ENCODE measurements at places on chromosomes 12 and 14. TPM values are rescaled to one million over a fixed set of nuclear protein-coding genes. Genes with fewer than 3 reads are reported as not detected.
A peak's percentile ranks its signal among the peaks of the same experiment; 100 is the strongest.

The CIROP gene
- total RNA-seq: not detected

The AKAP5 gene
- total RNA-seq: 0.90 TPM

DNA sequence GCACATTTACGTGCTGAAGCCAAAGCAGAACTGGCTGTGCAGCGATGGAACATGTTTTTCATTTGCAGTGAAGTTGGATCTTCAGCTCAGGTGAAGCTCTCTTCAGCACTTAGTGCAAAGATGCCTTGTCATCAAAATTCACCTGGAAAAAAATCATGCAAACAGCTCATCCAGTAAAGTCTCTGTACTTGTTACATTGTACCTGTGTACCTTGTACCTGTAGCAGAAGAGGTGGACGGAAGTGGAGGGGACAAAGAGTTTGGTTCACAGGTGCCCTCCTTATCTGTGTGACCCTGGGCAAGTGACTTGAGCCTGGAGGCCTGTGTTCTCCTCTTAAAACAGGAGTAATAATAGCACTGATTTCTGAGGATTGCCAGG, 54.0 kb downstream of the ADGRD1 start:
- H3K4me3 ChIP-seq: no peak overlapping the region
- no peaks in the 10 kb centered on the region for H3K36me3 ChIP-seq
- no peaks in the 10 kb centered on the region for H3K4me1 ChIP-seq
- DNase-seq: no peak

DNA sequence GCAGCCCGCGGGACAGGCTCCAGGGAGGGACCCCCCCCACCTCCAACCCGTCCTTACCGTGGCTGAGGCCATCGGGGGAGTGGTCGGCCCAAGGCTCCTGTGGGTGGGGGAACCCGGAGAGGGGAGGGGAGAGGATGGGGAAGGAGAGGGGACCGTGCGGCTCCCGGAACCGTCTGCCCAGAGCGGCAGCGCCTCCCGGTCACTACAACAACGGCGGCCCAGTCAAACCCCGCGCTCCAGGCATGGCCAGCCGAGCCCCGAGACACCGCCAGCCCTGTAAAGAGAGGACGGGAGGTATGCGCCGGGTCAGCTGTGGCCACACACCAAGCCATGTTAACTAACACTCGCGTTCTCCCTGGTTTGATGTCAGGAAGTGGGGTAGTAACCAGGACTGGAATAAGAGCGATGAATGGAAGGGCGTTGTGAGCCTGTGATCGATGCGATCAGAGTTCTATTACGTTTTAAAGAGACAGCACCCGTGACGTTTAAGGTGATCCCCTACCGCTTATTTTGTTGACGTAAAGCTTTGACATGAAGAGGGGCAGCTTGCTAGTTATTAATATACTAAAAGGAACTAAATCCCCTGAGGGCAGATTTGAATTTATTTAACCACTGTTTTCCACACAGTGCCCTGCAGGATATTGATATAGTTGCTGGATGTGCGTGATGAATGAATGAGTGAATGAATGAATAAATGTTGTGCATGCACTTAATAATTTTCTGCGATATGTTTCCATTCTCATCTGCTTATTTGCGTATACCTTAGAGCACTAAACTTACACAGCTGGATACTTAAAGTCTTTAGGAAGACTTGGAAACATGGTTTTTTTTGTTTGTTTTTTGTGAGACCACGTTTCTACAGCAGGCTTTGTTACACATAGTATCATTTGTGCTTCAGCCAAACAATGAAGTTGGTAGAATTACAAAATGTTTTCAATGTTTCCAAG, at the start of gene POC1B:
TSS of gene POC1B (minus strand) at position 224 of the 947 bp plus-strand sequence. CDS start at position 72, 152 bp downstream.
- H3K4me1 ChIP-seq: peaks cover 50% of the 10 kb centered on the region
- H3K36me3 ChIP-seq: peaks cover 32% of the 10 kb centered on the region
- no peaks in the 10 kb centered on the region for H3K27me3 ChIP-seq
- H3K27ac ChIP-seq: peak within 1 kb of the TSS; percentile 99
- H3K4me3 ChIP-seq: peak within 1 kb of the TSS; percentile 98
- DNase-seq: peak; percentile 92

The A2M gene
- not detected for total RNA-seq

The ESR2 gene
- not detected for total RNA-seq

The KCNK10 gene
- not detected for total RNA-seq

- H3K4me1 ChIP-seq: peaks cover 6% of the 10 kb centered on the region
- no peak for DNase-seq
- H3K36me3 ChIP-seq: no peaks in the 10 kb centered on the region
- H3K27ac ChIP-seq: no peak overlapping the region
Measured at GRCh38 chr12:94670898-94671297, 20.5 kb upstream of the TMCC3 start.

- no peak overlapping the region for H3K4me3 ChIP-seq
- peaks cover 3% of the 10 kb centered on the region for H3K27me3 ChIP-seq
- no peaks in the 10 kb centered on the region for H3K36me3 ChIP-seq
- H3K27ac ChIP-seq: no peak overlapping the region
- peaks cover 5% of the 10 kb centered on the region for H3K4me1 ChIP-seq
Measured at GRCh38 chr12:93825931-93826555, 148.9 kb downstream of the CRADD start.

The PAPOLA gene
- total RNA-seq: 204 TPM

DNA sequence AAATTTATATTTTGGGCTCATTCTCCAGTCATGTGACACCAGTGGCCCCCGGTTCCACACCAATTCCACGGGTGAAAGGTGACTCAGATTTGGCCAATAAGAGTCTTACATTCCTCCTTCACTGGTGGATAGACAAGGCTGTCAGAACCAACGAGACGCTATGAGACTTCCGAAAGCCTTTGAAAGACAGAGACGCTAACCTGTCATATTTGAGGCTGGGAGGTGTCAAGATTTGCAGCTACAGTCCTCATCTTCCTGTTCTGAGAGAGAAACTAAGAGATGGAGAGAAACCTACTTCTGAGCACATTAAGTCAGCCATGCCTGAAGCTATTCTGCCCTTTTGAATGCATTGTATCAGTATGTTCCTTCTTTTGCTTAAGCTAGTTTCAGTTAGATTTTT, 171.2 kb downstream of the FLRT2 start:
- DNase-seq: no peak
- H3K27me3 ChIP-seq: no peaks in the 10 kb centered on the region
- no peak overlapping the region for H3K27ac ChIP-seq
- no peaks in the 10 kb centered on the region for H3K4me1 ChIP-seq
- no peaks in the 10 kb centered on the region for H3K36me3 ChIP-seq
- H3K4me3 ChIP-seq: no peak overlapping the region

- H3K36me3 ChIP-seq: no peaks in the 10 kb centered on the region
- H3K4me3 ChIP-seq: no peak overlapping the region
- no peak for DNase-seq
Measured at GRCh38 chr12:3277306-3277943, 200.2 kb downstream of the TSPAN9 start.

GRCh38 chr12:42691991-42692557, 102.5 kb upstream of the PRICKLE1 start:
- H3K4me1 ChIP-seq: no peaks in the 10 kb centered on the region
- no peaks in the 10 kb centered on the region for H3K36me3 ChIP-seq
- no peaks in the 10 kb centered on the region for H3K27me3 ChIP-seq
- no peak overlapping the region for H3K27ac ChIP-seq
- no peak for DNase-seq
- H3K4me3 ChIP-seq: no peak overlapping the region

DNA sequence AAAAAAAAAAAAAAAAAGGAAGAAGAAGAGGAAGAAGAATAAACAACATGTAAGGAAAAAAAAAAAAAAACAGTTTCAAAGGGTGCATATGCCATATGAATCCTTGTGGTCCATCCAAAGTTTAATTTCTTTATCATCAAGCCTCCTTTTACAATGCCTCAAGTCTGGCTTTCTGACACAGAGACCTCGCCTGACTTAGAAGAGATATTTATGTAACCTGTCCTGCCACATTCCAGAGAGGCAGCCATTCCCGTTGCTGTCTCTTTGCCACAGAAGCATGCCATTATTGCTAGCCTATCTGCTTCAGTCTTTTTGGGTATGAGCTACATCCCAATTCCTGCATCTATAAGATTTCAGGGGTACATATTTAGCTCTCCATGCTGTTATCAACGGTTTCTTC, 596.7 kb upstream of the ATP2B1 start:
- no peak for DNase-seq
- H3K4me1 ChIP-seq: no peaks in the 10 kb centered on the region

The FGD4 gene
- 0.07 TPM for total RNA-seq

DNA sequence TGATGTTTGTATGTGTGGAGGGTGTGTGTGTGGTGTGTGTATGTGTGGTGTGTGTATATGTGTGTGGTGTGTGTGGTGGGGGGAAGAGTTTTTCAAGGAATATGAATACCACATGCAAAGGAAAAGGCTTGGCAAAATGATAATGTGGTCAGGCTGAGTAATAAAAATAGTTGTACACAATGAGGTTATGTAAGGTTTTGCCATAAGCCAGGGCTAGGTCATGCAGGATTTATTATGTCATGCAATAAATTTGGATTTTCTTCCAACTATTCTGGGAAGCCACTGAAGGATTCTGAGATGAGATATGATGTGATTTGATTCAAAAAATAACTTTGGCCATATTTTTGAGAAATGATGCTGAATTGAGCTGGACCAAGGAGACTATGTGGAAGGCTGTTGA, 1191.6 kb upstream of the SEL1L start:
- H3K4me3 ChIP-seq: no peak overlapping the region
- no peaks in the 10 kb centered on the region for H3K36me3 ChIP-seq
- H3K4me1 ChIP-seq: no peaks in the 10 kb centered on the region
- no peaks in the 10 kb centered on the region for H3K27me3 ChIP-seq
- H3K27ac ChIP-seq: no peak overlapping the region
- no peak for DNase-seq

DNA sequence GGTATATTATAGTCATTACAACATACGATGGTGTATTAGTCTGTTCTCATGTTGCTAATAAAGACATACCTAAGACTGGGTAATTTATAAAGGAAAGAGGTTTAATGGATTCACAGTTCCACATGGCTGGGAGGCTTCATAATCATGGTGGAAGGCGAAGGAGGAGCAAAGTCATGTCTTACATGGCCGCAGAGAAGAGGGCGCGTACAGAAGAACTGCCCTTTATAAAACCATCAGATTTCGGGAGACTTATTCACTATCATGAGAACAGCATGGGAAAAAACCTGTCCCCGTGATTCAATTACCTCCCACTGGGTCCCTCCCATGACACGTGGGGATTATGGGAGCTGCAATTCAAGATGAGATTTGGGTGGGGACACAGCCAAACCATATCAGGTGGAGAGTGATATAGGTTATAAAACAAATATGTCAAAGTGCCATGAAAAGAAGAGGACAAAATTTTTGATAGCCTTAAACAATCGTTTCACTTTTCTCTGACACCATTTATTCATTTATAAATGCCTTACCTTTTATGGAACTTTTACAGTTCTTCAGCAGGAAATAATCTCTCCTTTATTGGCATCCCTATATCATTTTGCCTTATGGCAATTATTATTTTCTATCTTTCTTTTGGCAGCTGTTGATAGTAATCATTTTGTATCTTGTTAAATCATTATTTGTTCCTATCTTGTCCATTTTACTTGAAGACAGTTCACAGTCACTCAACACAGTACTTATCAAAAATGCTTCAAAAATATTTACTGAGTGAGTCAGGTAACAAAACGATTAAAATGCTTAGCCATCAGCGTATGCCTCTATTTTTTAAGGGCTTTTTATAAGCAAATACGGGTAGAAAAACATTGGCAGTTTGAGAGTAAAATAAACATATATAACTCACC, 196.0 kb downstream of the RAD51B start:
- DNase-seq: no peak
- no peaks in the 10 kb centered on the region for H3K36me3 ChIP-seq
- no peak overlapping the region for H3K4me3 ChIP-seq

- H3K27ac ChIP-seq: no peak overlapping the region
- DNase-seq: no peak
- no peaks in the 10 kb centered on the region for H3K4me1 ChIP-seq
- H3K27me3 ChIP-seq: no peaks in the 10 kb centered on the region
Measured at GRCh38 chr12:116037941-116038837, 239.3 kb downstream of the MED13L start.

- no peak overlapping the region for H3K4me3 ChIP-seq
- peaks cover 58% of the 10 kb centered on the region for H3K36me3 ChIP-seq
- no peak for DNase-seq
- H3K27ac ChIP-seq: no peak overlapping the region
- peaks cover 16% of the 10 kb centered on the region for H3K4me1 ChIP-seq
Measured at GRCh38 chr14:90273532-90273931, 17.2 kb downstream of the PSMC1 start.

DNA sequence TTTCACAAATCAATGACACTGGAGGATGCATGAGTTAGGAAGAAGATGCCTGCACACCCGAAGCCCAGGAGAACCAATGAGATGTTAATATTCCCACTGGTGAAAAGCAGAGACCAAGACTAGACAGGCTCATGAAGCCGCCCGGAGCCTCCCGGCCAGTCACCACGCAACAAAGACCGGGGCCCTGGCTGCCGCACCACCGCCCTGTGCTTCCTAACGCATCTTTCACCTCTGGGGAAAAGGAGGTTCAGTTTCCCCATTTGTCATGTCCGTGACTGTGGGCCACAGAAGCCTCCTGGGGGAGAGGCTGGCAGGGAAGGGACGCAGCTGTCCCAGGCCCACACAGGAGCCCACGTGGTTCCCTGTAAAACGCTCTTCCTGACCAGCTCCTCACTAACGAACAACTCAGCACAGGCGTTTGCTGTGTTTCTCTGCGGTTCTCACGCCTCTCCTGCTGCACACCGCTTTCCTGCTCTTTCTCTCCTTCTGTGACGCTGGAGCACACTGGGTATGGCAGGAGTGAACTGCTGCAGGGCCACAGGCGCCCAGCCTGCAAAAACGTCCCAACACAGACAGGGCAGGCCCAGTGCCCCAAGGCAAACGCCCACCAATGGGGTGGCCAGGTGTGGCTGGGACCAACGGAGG, 10.8 kb downstream of the RIMBP2 start:
- no peak overlapping the region for H3K4me3 ChIP-seq
- no peaks in the 10 kb centered on the region for H3K4me1 ChIP-seq
- H3K36me3 ChIP-seq: no peaks in the 10 kb centered on the region
- no peaks in the 10 kb centered on the region for H3K27me3 ChIP-seq

The GPD1 gene
- 0.62 TPM for total RNA-seq

DNA sequence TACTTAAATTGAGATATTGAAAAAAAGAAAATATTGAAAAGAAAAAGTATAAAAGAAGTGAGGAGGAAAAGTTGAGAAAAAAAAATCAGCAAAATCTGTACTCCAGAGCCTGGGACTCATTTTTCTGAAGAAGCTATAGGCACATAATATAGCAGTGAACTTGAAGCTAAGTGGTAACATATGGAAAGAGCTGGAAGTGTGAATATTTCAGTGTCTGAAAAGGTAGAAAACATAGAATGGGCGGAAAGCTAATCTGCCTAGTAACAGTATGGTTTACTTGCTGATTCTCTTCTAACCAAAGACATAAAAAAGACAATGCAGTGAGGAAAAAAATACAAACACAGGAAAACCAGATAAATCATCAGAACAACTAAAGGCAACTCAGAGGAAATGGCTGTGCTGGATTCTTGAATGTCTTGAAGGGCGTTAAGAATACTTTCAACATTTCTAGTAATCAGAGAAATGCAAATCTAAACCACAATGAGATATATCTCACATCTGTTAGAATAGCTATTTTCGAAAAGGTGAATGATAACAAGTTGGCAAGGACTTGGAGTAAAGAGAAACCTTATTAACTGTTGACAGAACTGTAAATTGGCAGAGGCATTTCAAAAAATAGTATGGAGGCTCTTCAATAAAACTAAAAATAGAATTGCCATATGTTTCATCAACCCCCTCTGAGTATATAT, 784.6 kb downstream of the LRFN5 start:
- no peaks in the 10 kb centered on the region for H3K4me1 ChIP-seq
- H3K4me3 ChIP-seq: no peak overlapping the region
- H3K36me3 ChIP-seq: no peaks in the 10 kb centered on the region

The MYBPC1 gene
- total RNA-seq: not detected

The FOXG1 gene
- not detected for total RNA-seq

Measured in activated CD4-positive, alpha-beta T cell treated with anti-CD3 and anti-CD28 coated beads, Interleukin-2, amount 10 ng/mL, durations not matched to agents 24 days and 14 days (primary cell).